ENCODE measurements at places on chromosomes 7 and 10. TPM values are rescaled to one million over a fixed set of nuclear protein-coding genes. Genes with fewer than 3 reads are reported as not detected.

DNA sequence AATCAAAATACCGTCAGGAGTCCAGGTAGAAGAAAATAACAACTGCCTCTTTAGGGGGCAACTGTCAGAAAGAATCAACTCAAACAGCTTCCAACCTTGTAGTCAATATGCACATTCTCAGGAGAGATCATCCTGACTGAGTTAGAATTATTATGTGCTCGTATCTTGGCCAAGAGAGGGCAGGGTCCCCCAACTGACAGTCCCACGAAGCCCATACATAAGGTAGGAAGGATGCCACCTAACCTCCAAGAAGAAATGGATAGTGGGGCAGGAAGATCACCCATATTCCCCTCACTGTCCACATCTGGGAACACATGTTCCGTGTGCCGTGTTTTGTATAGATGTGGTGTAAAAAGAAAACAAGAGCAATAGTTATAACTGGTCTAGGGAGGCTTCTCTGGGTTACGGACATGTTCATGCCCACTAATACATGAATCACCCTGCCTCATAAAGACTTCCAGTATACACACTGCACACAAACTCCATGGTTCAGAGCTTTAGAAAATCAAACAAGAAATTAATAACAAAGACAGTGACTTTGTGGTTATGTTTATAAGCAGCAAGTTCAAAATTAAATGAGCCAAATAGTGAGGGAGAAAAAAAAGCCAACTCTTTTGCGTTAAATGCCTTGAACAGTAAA lies 295.6 kb downstream of the FGFR2 start:
- no peak for DNase-seq

DNA sequence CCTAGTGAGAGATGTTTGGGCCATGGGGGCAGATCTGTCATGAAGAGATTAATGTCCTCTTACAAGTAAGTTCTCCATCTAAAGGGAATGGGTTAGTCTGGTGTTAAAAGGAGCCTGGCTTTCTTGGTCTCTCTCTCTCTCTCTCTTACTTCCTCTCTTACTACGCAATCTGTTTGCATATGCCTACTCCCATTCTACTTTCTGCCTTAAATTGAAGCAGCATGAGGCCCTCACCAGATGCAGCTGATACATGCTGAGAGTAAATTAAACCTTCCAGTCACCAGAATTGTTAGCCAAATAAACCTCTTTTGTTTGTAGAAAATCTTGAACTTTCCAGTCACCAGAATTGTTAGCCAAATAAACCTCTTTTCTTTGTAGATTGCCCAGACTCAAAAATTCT lies 884.1 kb downstream of the NRG3 start:
- DNase-seq = no peak

GRCh38 chr7:82166260-82167015 lies 277.1 kb downstream of the CACNA2D1 start:
- no peak for DNase-seq

MSS51 gene
- 5.9 TPM for total RNA-seq

PDZD7 gene
- 0.27 TPM for total RNA-seq
